ENCODE measurements at places on chromosomes 2 and 18.

DNA sequence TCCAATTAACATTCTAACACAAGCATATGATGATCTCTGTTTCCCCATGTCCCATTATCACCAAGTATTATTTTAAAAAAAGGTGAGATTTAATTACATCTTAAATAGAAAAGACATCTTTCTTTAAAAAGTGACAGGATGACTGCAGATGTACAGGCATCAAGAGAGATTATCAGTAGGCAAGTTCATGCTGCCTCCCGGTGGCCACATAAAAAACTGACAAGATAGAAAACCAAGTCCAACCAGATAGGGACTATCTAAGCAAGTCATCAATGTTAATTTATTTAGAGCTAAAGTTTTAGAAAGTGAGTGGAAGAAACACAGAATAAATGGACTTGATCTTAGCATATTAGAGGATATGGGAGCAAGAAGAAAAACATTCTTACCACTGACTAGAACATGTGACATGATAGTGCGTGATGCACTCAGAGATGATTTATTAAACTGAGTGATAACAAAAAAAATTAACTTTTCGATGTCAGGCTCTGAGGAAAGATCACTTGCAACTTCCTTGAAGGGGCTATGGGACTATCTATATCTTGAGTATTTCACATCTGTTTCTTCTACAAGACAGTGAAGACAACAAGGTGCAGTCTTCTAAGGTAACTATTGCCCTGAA is 5.4 kb upstream of the TDRD15 start:
- no peak for DNase-seq

GRCh38 chr18:68721681-68722583 is 7.0 kb upstream of the TMX3 start:
- no peak for DNase-seq

DNA sequence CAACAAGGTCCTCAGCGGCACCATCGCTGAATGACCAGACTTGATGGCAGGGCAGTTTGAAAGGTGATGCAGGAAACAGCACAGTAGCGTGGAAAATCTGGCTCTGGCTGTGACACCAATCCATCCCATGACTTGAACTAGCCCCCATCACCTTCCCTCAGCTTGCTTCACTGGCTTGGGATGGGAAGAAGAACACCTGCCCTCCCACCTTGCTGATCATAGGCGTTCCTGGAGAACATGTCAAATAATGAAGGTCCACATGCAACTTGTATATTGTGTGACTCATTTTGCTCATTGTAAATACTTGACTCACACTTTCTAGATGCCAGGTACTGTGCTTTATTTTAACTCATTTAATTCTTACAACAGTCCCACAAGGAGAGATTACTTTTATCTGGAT is 292.4 kb upstream of the SPRED2 start:
- no peak for DNase-seq

- no peak for DNase-seq
Measured at GRCh38 chr18:45254709-45255082, 360.6 kb upstream of the SLC14A2 start.

DNA sequence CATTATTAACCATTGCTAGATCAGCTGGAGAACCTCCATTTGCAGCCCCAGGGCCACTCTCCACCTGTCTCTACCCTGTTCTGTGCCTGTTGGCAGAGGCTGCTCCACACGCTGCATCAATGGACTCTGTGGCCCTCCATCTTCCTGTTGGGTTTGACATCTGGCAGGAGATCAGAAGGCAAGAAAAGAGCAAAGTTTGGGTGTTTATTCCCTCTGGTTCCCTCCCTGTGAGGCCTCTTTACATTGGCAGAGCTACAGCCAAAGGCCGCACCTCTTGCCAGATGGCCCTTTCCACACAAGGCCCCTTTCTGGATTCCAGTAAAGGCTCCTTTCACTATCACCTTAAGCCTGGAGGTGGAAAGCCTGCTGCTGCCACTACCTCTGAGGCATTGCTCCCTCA is 110.9 kb upstream of the RND3 start:
- DNase-seq, result no peak

DNA sequence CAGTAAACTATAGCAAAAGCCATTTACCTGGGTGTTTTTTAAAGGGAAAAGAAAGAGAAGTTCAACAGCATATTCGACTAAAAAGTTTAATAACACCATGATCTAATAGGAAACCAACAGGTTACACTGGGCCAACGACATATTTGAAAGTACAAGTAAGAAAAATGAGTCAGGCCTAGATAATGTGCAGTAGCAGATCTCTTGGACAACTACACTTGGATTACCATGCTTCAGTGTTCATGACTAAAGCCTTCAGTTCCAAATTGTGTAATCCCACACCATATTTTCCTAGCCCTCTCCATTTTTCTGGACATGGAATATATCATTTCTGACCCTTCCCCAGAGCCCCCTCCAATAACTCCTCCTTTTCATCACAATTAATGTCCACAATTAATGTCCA is 39.1 kb upstream of the FIGN start:
- no peak for DNase-seq

DNA sequence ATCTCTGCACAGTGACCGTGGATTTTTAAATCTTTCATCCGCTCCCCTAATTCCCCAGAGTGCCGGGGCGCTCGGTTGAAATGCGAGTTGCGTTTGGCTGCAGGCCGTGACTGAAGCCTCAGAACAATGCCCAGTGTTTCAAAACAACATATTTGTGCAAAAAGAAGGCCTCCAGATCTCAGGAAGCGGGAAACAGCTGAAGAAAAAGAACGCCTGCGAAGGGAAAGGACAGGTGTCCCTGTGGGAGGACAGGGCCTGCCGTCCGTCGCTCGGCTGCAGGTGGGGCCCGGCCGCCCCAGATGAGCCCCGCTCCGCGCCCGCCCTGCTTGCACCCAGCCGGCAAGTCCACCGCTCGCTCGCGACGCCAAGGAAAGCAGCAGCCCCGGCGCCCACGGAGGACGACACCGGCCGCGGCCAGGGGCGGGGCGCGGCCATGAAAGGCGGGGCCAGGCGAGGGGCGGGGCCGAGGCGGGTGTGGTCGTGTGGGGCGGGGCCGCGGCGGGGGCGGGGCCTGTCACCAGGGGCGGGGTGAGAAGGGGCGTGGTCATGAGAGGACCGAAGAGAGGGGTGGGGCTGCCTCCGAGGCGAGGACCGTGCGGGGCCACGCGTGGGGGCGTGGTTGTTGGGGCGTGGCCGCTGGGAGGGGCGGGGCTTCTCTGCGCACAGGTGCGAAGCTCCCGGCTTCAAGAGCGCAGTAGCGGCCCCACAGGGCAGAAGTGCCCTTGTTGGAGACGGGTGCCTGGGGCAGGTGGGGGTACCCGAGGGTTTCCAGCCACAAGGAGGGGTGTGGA is 17.6 kb upstream of the BOK start:
- DNase-seq, result no peak

DNA sequence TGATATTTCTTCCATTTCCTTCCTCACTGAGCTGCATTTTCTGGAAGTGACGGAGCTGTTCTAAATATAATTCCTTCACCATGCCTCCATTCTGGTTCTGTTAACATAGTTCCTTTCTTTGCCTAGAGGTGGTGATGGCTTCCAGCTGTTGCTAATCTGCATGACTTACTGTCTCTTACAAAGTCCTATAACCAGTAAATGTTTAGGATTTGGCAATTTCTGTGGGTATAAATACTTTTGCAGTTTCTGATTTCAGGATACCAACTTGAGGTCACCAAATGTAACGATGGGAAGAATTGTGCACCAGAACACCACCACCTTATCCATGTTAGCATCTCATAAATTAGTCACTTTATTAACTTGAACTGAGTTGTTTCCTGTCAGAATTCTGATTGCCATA is 101.7 kb upstream of the FN1 start:
- DNase-seq, result no peak

DNA sequence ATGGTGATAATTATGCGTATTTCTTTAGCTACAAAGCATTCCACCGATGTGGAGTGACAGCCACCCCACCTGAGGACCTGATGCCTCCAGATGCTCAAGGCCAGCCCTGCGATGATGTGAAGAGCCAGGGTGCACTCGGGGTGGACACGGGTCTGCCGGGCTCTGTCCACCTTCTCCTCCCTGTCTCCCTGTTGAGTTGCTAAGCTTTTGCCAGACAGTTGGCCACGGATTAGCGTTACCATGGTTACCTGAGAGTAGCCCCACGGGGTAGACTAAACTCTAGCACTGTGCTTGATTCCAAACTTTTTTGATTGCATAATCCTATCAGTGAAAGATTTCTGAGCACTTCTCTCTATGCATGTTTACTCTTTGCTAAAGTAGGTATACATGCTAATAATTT is 86.2 kb downstream of the SMIM21 start:
- DNase-seq, result no peak

DNA sequence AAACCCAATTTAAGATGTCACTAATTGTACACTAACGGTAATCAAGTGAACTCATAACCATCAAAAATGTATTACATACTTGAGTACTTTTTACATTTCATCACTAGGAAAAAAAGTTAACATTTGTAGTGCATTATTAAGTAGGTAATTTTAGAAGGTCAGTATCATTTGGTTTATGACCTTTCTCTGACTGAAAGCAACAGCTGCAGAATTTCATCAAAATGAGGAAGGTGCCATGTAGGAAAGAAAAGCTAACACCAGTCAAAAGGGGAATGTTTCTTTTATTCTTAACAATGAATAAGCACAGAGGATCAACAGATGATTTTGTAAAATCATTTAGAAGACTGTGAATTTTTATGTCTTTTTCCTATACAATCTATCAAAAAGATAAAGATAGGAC is 79.0 kb downstream of the PIGN start:
- DNase-seq, result no peak

GRCh38 chr2:200609028-200609614 is 23.3 kb downstream of the AOX1 start:
- no peak for DNase-seq

DNA sequence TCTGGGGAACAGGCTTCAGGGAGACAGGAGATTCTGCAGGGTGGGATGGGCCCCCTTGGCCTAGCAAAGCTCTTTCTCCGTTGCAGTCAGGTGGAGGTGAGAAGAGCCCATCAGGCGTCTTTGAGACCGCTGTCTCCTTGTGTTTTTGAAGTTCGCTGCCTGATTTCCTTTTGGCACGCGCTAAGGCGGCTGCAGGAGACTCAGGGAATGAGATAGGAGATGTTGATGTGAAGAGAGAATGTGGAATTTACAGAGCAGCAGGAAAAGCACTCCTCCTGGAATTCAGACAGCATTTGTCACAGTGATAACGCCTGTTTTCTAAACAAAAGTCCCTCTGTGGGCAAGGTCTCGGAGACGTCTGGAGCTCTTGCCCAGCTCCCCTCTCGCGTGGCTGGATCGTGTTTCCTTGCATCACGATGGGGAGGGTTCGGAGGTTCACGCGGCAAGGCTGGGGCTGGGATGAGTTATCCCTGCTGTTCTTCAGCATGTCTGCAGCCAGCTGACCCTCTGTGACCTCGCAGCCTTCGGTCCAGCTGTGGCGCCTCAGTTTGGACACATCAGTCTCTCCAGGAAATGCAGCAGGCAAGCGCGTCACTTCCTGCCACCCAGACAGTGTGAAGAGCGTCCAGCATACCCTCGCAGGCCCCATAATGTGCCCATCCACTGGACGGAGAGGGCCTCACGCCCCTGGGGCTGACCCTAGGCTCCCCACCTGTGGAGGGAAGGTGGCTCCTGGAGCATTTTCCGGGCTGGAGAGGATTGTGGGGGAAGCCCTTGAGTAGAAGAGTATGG is 30.2 kb downstream of the GLI2 start:
- DNase-seq, result no peak

DNA sequence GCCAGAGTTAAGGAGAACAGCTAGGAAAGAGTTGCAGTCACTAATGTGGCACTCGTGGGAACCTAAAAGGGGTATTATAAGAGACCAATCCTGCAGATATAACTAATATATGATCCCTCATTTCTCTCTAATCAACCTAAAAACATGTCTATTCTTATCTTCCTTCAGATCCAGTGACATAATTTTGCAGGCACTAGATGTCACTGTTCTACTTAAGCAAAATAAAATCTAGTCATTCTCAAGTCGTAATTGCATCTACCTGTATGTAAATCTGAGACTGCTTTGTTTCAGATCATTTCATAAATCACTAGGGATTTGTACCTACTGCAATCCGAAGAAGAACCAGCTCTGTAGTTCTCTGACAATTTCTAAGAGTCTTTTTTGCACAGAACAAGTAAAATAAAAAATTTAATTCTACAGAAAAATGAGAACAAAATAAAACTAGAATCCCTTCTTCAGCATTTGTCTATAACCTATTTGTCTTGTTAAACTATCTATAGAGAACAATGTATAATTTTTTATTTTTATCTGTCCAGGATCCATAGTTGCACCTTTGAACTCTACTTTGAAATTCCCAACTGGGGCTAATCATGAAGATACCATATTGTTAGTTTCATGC is 56.5 kb upstream of the ERBB4 start:
- DNase-seq, result no peak

DNA sequence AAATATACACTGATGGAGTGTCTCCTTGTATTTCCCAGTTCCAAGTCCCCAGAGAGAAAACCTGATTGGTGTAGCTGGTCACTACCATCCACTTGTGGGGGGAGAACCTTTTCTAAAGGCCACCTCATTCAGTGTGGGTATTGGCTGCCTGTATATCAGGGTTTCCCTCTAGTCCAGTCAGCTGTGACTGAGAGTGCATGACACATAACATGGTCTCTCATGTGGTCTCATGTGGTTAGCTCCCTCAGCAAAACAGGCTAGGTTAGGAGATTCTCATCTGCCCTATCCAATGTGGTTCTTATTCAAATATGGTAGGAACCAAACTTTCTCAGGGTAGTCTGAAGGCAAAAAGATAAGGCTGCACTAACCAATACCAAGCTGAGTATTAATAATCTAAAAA is 4.1 kb upstream of the GORASP2 start:
- DNase-seq, result no peak

GRCh38 chr2:65055422-65056214 is 598 bp upstream of the CEP68 start:
- DNase-seq, result peak; percentile 85

- no peak for DNase-seq
Measured at GRCh38 chr2:182584462-182584861, 131.6 kb upstream of the DNAJC10 start.
